ENCODE measurements at places on chromosomes 2 and 18. TPM values are rescaled to one million over a fixed set of nuclear protein-coding genes. Genes with fewer than 3 reads are reported as not detected.
A peak's percentile ranks its signal among the peaks of the same experiment; 100 is the strongest.

DNA sequence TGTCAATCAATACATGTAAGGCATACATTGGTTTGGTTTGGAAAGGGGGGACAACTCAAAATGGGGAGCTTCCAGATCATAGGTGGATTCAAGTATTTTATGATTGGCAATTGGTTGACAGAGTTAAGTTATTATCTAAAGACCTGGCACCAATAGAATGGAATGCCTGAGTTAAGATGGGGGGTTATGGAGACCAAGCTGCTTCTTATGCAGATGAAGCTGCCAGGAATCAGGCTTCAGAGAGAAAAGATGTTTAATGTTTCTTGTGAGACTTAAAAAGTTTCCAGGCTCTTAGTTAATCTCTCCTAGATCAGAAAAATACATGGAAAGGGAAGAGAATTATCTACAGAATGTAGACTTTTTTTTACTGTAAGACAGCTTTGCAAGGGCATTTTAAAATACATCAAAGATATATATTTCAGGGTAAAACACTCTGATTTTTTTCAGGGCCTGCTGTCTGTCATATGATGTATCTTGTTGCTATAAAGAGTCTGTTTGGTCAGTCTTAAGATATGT, 1343.2 kb upstream of the LRRTM1 start:
- no peak for DNase-seq

GRCh38 chr2:61158356-61158955, 3.5 kb upstream of the C2orf74 start:
- DNase-seq, result peak; percentile 54

- DNase-seq, result no peak
These were observed 346.2 kb downstream of the ZNF521 start for GRCh38 chr18:25005541-25006403.

The MGAT4A gene
- polyA plus RNA-seq, result 35.1 TPM

DNA sequence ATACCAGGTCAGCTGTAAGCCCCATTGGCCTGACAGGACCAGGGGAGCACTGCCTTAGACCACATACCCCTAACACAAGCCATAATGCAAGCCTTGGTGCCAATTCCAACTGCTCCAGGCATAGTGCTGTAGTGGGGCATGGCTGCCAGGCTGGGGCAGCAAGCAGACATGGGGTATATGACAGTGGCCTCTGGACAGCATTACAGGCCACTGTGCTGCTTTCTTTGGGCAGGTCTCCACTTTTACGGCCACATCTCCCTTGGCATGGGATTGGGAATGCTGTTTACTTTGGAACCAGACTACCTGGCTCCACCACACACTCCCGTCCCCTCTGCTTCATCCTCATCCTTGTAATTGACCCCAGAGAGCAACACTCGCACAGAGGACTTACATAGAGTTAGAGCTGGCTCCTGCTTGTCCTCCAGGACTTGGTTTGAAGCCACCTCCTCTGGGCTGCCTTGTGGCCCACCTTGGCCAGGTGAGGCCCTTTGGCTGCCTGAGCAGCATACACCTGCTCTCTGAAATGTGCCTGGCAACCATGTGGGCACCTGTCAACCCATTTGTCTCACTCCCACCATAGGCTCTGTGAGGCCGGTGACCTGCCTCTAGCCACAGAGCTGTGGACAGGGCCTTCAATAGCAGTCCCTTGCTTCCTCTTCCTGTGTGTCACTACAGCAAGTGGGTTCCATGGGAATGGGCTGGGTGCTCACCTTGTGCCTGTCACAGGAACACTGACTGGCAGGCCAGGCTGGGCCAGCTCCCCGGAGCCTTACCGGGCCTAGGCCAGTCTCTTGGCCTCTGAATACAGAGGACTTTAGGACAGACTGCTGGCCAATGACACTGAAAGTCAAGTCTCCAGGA, 262.6 kb upstream of the HS6ST1 start:
- DNase-seq, result no peak

The MC5R gene
- 0.12 TPM for polyA plus RNA-seq

DNA sequence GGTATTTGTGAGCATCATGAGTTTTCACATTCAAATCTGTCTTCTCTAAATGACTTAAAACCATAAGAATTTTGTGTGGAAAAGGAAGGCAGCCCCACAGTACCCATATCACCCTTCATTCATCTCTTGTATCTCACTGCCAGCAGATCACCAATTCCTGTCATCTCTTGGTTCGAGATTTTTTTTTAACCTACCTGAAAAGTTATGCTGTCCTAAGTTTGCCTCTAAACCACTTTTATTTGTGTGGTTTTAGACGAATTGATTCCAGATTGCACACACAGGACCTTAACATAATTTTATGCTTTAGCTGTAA, 32.0 kb downstream of the ABCG5 start:
- DNase-seq, result no peak

DNA sequence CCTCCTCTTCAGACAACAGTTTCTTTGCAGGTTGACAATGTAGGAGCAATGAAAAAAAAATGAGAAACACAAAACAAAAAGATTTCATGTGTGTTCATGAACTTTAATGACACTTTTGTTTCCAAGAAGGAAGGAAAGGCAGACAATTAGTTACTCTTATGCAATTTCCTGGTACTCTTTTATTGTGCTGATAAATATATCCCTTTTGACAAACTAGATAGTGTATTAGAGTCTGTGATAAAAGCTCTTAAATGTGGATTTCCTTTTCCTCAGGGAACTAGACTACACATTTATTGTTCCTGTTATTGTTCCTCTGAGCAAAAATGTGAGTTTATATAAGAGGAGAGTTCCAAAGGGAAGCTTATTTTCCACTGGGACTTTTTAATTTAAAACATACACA, 188.7 kb upstream of the NRXN1 start:
- DNase-seq, result no peak

The WDR54 gene
- polyA plus RNA-seq, result 8.0 TPM

The CACNB4 gene
- 0.44 TPM for polyA plus RNA-seq

DNA sequence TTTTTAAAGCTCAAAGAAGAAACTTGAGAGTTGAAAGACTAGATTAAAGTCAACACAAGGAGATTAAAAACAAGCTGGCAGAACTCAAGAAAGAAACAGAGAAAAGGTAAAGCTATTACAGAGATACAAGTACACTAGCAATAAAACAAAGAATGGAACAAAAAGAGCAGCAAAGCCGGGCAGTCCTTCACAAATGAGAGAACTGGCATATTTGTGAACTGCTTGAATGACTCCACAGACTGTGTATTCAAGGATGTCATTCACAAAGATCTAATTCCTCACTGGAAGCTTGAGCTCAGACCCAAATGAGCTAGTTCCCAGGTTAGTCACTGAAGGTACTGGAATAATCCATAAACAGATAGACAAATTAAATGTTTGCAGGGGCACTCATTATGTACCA, 318.0 kb downstream of the MYCN start:
- DNase-seq, result no peak

DNA sequence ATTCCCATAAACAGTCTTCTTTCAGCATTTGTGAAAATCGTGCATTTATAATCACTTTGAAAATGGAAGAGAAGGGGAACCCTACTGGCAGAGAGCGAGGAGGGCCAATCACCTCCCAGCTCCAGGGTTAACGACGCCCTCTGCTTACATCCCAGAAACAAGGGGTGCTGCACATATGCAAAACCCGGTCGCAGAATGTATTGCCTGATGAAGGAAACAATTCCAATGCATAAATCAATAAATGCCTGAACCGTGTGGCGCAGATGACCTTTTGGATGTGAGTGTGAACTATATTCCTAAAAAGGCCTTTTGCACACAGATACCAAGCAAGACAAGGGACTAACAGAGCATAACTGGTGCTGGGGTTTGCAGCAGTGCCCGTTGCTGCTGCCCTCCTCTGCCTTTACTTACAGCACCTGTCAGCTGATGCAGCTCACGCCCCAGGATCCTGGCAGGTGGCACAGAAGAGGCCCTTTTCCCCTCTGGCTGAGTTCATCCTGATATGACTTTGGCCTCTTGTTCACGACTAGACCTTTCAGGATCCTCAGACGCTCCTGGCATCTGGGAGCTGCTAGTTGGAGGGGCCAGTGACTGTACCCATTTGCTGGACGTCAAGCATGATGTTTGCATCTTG, 67.8 kb downstream of the MYT1L start:
- DNase-seq, result no peak

DNA sequence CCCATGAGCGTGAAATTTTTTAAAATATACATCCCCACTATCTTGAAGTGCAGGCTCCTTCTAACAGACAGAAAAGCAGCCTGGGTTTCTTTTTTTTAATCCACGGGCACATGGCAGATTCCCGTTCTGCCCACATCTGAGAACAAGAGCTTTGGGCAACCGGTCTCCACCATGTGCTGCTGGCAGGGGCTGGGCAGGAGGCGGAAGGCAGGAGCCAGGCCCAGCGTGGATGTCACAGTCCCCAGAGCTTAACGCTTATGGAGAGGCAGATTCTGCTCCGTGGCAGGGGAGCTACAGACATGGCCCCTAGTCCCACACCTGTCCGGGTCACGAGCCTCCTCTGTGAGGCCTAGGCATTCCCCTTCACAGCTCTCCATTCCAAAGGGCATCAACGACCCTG, 503.0 kb upstream of the MYT1L start:
- DNase-seq, result no peak

DNA sequence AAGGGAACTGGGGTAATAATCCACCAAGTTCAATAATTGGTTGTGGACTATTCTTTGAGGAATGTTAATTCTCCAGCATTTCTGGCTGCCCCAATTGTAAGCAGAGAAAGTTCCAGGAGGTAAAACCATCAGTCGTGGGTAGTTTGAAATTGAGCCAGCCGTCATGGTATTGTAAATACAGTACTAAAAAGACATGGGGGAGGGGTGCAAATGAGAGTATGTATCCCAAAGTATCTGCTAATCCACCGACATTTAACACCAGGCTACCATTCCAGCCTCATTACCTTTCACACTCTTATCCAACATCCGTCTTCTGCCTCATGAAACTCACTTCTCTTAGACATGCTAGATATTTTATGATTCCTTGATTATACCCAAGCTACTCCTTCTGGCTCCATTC, 507.9 kb downstream of the ERBB4 start:
- DNase-seq, result no peak

Measured in CD14-positive monocyte (primary cell).